NCI-H1092 (cell line): ENCODE measurements at places on chromosomes 2 and 18.

GRCh38 chr2:95019572-95019971 lies 5.9 kb upstream of the MAL start:
- no peak for DNase-seq

- DNase-seq, result no peak
Measured at GRCh38 chr2:58634653-58635370, 393.7 kb upstream of the FANCL start.

GRCh38 chr18:73549236-73549635 lies 598.4 kb downstream of the FBXO15 start:
- no peak for DNase-seq

DNA sequence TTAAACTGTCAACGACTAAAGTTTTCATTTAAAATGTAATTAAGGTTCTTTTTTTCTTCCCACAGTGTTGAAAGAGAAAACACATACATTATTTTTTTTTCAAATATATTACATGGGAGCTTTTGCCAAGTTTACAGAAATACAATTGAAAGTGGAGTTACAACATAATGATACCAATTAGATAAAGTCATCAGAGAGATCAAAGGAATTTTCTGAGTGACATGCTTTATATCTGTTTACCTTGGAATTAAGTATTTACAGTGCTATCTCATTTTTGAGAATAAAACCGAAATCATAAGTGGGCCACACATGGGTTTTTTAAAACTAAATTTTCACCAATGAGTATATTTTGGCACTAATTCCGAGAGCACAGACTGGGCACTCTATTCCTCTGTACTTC lies 165.2 kb downstream of the RAPGEF4 start:
- DNase-seq, result no peak

DNA sequence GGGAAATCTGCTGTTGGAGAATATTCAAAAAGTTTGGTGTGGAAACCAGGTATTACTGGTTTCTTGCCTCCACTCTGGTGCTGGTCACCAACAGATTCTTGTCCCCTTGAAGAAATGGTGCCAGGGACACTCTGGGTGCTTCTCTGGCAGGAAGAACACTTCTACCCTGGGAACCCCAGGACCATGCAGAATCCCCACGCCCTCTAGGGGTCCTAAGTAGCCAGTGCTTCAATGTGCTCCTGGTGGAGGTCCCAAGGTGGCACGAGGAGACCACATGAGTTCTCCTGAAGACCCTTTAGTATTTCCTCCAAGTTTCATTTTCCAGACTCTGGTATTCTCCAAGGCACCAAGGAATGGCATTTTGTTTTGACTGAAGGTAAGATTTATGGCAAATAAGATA lies 380.6 kb downstream of the TSN start:
- no peak for DNase-seq

DNA sequence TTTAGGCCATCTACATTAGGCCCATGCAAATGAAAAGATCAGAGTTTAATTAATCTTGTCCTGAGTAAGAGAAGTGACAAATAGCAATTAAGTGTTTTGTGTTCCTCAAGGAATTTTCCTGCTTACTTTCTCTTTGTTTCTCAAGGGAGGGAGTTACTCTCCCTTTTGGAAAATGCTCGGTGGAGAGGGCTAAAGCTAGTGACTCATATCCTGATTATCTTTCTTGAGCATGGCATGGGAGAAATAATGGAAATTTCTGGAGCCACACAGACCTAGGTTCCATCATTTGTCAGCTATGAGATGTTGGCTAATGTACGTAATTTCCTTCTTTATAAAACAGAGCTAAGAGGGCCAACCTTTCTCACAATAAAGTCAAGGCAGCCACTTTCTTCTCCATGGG lies 177.1 kb downstream of the ETAA1 start:
- DNase-seq, result no peak

- DNase-seq, result no peak
Measured at GRCh38 chr2:74044999-74045398, 60.3 kb downstream of the TET3 start.

DNA sequence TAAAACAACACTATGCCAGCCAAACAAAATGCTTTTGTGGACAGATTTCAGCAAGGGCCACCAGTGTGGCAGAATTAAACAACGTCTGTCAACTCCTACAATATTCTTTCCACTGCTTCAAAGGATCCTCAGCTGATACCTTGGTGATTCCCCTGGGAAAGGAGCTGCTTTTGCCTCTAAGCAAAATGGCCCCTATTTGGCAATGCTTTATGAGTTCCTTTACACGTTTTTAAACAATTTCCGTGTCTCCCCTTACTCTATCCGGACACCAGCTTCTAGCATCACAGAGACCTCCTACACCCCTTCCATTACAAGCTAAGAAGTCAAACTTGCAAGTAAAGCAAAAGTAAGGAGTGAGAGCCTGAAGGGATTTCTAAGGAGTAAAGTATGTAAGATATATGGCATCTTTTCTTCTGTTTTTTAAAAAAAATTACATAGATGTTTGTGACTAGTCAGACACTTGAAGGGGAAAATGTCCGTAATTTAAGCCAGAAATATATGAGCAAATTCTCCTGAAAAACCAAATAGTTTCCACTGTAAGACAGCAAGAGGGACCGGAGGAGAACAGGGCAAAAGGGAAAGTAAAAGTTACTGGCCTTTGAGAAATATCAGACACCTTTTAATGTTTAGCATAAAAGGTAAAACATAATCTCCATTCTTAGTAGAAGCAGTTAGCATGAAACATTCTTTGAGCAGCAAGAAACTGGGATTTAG lies 1.9 kb downstream of the SOS1 start:
- no peak for DNase-seq

DNA sequence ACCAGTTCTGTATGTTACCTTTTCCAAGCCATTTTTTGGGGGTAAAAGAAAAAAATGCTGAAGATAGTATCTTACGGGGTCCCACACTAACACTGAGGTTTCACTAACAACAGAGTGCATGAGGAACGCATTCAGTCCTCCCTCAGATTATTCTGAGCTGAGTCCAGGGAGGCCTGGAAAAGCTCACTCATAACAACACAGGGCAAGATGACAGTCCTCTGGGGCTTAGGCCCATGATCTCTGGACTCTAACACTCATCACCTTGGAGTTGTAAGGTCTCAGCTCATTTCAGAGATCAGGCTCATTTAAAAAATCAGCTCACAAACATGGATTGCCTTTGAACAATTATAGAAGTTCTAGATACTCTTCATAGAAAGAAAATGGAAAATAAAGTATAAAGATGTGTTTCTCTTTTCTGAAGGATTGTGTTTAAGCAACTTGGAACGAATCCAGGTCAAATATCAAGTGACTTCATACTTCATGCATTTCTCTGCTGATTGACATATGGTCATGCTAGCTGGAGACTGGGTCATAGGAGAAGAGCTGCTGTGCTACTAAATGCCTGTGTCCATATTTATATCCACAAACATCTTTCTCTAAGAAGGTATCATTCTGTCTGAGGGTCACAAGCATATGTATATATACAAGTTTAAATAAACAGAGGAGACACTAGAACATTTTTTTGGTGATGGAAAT lies 265.8 kb downstream of the ALK start:
- DNase-seq, result no peak

DNA sequence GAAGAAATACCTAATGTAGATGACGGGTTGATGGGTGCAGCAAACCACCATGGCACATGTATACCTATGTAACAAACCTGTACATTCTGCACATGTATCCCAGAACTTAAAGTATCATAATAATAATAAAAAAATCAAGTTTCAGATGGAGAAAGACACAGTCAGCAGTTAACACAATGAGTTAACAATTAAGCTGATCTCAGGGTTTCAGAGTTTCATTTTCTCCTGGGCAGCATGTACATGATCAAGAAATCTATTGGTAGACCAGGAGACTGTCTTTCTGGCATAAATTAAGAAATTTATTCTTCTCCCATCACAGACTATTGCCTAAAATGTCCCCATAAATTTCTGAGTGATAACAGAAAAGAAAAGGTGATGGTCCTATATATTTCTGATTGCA lies 155.3 kb downstream of the RAD51AP2 start:
- DNase-seq, result no peak

DNA sequence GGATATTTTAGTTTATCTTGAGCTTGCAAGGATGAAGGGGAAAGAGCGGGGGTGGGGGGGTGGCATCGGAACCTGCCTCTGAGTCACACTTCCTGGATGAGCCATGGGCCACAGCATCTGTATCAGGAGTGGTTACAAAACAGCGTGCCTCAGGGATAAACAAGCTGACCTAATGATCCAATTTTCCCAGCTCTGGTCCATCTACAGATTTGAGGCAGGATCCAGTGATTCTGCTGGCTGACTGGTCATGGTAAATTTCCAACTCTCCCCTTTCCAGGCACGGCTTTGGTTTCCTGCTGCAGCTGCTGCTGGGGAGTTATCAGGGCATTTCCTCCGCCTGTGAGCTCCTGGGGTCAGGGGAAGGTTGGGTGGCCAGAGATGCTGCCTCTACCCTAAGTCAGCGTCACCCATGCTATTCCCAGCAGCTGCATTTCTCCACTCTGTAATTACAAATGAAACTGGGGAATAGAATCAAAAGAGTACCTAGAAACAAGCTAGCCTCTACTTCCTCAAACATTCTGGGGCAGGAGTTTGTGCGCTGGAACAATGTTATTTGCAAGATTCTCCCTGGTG lies 4.7 kb upstream of the HPCAL1 start:
- no peak for DNase-seq

GRCh38 chr2:219522111-219523030 lies 8.1 kb downstream of the ASIC4 start:
- no peak for DNase-seq

DNA sequence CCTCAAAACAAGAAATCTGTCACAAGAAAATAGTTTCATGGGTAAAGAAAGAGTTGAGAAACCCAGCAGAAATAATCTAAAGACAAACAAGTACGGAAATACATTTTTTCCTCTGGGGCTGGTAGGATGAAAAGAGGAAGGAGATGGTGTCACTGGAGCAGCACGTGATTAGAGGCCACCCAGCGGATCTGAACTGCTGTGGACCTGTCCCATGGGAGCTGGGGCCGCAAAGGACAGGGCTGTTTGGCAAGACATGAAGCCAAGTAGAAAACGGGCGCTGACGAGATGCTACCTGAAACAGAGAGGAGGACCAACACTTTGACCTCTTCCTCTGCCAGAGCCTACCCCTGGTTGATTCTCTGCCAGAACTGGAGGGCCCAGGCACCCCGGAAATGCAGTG lies 295.4 kb upstream of the ATP5MC3 start:
- DNase-seq, result no peak

DNA sequence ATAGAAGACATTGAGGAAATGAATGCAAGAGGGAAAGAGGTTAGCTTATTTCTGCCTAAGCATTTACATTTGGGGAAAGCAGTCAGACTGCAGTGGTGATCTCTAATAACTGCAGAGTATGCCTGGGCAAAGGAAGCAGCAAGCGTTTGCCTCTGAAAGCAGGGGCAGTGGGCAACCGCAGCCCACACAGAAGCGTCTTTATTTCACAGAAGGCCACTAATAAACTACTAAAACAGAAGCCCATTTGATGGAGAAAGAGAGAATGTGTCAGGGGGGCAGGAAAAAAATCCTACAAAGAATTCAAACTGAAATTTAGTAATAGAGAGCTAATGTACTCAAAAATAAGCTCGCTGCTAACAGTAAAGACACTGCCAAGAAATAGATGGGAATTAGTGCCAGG lies 53.1 kb downstream of the LRRTM4 start:
- no peak for DNase-seq

DNA sequence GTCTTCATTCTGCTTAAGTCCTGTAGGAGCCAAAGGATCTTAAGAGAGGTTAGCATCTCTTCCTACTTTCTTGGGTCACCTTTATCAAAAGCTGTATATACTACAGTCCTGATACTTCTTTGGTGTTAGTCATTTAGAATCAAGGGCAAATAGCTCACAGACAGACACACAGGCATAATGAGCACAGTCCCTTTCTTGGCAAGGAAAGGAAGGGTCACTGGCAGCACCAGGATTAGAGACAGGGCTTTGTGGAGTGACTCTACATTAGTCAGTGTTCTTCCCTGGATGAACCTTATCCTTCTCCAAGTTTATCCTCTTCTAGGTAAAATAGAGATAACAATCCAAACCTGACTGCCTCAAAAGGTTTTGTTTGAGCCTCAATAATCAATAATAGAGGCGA lies 40.0 kb upstream of the NCKAP5 start:
- DNase-seq, result no peak

GRCh38 chr2:16487686-16488085 lies 177.9 kb downstream of the CYRIA start:
- DNase-seq, result no peak

GRCh38 chr2:157838442-157839161 lies 37.5 kb downstream of the ACVR1 start:
- peak; percentile 68 for DNase-seq

GRCh38 chr2:175620106-175620505 lies 382.0 kb downstream of the LNPK start:
- DNase-seq, result no peak

DNA sequence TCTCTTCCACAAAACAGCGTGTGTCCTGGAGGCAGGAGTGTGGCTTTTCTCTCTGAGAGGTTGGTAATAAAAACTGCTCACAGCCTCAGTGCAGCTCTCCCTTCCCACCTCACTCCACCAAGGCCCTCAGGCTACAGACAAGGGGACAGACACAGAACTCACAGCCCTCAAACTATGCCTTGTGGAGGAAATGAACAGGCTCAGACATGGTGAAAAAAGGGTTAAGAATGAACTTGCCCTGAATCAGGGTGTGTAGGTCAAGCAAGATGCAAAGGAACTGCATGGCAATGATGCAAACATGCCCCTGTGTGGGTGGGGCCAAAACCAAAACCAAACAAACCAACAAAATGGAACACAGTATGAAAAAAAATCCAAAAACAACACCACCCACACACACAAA lies 125.8 kb downstream of the GALNT14 start:
- DNase-seq, result no peak

- no peak for DNase-seq
Measured at GRCh38 chr18:54828281-54828881, at the start of gene RAB27B. Gene RAB27B, plus strand, starts transcription at chr18:54828477. Its CDS starts 49,109 bp downstream, at chr18:54877586.
